Osteoblast (primary cell): ENCODE measurements at places on chromosomes 2 and 18. TPM values are rescaled to one million over a fixed set of nuclear protein-coding genes. Genes with fewer than 3 reads are reported as not detected.

Gene ACSL3
- 166 and 170 TPM in 2 replicates for total RNA-seq

Gene ADD2
- total RNA-seq = not detected in 2 replicates

- H3K27ac ChIP-seq = no peak overlapping the region
- DNase-seq = no peak
- H3K4me3 ChIP-seq = no peak overlapping the region
Observed at GRCh38 chr2:163407296-163407695, 328.5 kb downstream of the FIGN start.

DNA sequence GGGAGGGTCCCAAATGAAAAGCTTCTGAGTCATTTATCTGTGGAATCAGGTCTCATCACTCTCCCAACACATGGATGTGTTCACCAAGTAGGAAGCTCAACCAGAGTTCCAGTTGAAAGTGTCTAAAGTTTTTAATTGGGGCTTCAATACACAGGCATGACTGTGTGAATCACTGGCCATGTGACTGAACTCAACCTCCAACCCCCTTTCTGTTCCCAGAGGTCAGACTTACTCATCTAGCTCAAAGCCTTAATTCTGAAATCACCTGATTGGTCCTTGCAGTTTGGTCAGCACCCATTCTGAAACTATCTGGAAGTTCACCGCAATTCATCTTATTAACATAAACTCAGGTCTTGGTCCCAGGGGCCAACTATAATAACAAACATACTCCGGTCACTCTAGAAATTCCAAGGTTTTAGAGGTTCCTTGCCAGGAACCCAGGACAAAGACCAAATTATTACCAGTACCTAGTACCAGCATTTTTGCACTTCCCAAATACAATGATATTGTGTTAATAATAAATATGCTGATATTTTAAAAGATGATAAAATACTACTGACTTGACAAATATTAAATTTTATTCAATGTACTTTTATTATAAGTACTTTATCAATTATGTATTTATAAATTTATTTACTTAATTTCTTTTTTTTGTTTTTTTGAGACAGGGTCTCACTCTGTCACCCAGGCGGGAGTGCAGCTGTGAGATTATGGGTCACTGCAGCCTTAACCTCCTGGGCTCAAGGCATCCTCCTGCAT lies 10.7 kb upstream of the RBM45 start:
- H3K27ac ChIP-seq = no peak overlapping the region
- no peaks in the 10 kb centered on the region for H3K27me3 ChIP-seq
- no peaks in the 10 kb centered on the region for H3K36me3 ChIP-seq
- no peak for DNase-seq

DNA sequence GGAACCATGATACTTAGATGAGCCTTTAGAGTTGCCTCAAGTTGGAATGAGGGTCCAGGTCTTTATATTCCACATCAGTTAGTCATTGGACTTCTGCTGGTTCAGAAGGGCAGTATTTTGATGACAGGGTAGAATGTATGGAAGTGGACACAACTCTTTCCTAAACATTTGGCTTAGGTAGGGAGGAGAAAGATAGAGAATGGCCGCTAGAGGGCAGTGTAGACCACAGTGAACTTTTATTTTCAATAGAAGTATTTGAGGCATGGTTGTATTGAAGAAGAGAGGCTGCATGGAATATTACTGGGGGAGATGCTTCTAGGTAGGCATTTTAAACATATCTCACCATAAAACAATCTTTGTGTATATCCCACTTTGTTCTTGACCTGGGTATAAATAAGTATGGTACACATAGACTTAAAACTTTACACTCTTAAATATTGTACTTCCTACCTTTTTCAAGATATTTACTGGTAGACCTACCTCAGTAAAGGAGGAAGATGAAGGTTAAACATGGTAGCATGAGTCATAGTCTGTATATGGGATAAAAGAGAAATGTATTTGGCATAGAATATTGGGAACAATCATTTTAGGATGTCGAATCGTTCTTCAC lies 497.6 kb upstream of the FAM98A start:
- no peak overlapping the region for H3K27ac ChIP-seq
- H3K27me3 ChIP-seq = no peaks in the 10 kb centered on the region
- H3K4me3 ChIP-seq = no peak overlapping the region
- H3K4me1 ChIP-seq = no peaks in the 10 kb centered on the region
- no peak for DNase-seq

- peak; percentile 65 for DNase-seq
- no peaks in the 10 kb centered on the region for H3K27me3 ChIP-seq
- no peak overlapping the region for H3K27ac ChIP-seq
- H3K36me3 ChIP-seq = no peaks in the 10 kb centered on the region
- H3K4me1 ChIP-seq = peaks cover 2% of the 10 kb centered on the region
- H3K4me3 ChIP-seq = no peak overlapping the region
Observed at GRCh38 chr2:11160731-11161455, 5.6 kb downstream of the SLC66A3 start.

Gene CD207
- not detected in 2 replicates for total RNA-seq

DNA sequence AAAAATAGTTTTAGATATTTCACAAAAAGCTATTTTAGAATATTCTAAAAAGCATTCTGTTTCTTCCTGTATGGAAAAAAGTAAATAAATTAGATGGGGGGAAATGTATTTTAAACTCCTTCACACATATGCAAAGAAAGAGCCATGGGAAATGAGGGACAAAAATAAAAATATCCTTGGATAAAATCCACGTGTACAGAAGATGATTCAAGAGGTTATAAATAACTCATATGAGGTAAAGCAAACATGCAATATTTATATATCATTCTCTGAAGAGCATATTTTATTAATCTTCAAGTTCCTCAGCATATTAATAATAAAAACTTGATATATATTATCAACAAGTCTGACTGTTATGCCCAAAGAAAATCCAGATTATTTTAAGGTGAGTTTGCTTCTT lies 8.8 kb upstream of the GFPT1 start:
- no peak for DNase-seq
- no peak overlapping the region for H3K4me3 ChIP-seq
- H3K36me3 ChIP-seq = peaks cover 25% of the 10 kb centered on the region
- H3K4me1 ChIP-seq = peaks cover 4% of the 10 kb centered on the region

DNA sequence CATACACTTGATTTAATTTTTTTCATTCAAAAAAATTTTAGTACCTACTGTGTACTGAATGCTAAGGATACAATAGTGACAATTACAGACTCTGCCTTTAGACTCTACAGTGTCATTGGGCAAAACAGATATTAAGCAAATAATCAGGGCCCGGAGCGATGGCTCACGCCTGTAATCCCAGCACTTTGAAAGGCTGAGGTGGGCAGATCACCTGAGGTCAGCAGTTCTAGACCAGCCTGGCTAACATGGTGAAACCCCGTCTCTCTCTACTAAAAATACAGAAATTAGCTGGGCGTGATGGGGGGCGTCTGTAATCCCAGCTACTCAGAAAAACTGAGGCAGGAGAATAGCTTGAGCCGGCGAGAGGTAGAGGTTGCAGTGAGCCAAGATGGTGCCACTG lies 1.4 kb downstream of the UBXN2A start:
- H3K27me3 ChIP-seq = no peaks in the 10 kb centered on the region
- no peak for DNase-seq
- H3K36me3 ChIP-seq = no peaks in the 10 kb centered on the region
- H3K4me1 ChIP-seq = peaks cover 20% of the 10 kb centered on the region
- no peak overlapping the region for H3K4me3 ChIP-seq

GRCh38 chr2:229582151-229582550 lies 132.2 kb downstream of the DNER start:
- H3K4me1 ChIP-seq = no peaks in the 10 kb centered on the region
- H3K4me3 ChIP-seq = no peak overlapping the region
- no peak overlapping the region for H3K27ac ChIP-seq

Gene POLR1B
- 10.5 and 10.9 TPM in 2 replicates for total RNA-seq

DNA sequence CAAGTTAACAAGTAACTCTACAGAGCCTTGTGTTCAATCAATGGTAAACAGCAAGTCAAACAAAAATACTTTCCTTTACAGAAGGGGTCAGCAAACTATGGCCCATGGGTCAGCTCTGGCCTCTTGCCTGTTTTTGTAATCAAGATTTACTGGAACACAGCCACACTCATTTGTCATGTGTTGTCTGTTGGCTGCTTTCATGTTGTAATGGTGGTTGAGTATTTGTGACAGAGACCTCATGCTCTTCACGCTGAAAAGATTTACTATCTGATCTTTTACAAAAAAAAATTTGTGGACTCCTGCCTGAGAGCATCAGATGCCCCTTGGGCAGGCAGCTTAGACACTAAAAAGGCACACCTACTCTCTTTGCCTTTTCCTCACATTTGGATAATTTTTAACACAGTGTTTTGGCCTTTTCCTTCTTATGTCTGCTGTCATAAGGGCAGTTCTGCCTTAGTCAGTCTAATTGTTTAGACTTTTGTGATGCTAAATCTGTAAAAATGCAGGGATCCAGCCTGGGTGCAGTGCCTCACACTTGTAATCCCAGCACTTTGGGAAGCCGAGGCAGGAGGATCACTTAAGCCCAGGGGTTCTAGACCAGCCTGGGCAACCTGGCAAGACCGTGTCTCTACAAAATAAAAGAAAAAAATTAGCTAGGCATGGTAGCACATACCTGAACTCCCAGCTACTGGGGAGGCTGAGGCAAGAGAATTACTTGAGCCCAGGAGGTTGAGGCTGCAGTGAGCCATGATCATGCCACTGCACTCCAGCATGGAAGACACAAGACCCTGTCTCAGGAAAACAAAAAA lies 18.3 kb downstream of the IL1B start:
- H3K27me3 ChIP-seq = no peaks in the 10 kb centered on the region
- H3K4me1 ChIP-seq = peaks cover 14% of the 10 kb centered on the region
- DNase-seq = no peak
- H3K27ac ChIP-seq = no peak overlapping the region
- H3K36me3 ChIP-seq = no peaks in the 10 kb centered on the region

- no peaks in the 10 kb centered on the region for H3K4me1 ChIP-seq
- H3K27me3 ChIP-seq = no peaks in the 10 kb centered on the region
Observed at GRCh38 chr2:217803653-217803960, 199.2 kb downstream of the TNS1 start.

DNA sequence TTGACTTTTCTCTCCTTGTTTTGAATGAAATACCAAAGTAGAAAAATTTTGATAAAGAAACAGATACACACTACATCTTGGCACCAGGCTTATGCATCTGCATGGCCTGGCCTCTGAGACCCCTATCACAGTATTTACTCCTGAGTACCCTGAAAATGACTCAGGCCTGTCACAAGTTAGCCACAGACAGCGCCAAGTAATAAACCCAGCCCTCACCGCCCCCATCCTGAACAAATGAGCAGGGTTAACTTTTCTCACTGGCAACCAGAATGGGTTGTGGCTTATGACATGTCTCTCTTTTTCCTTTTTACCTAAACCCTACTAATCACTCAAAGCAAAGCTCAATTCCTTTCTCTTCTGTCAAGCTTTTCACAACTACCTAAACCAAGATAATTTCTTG lies 35.3 kb downstream of the SPRED2 start:
- H3K27ac ChIP-seq = peak overlapping the region; percentile 63
- no peaks in the 10 kb centered on the region for H3K27me3 ChIP-seq
- H3K36me3 ChIP-seq = no peaks in the 10 kb centered on the region
- peak; percentile 81 for DNase-seq

- H3K4me3 ChIP-seq = no peak overlapping the region
- H3K4me1 ChIP-seq = peaks cover 4% of the 10 kb centered on the region
- H3K27me3 ChIP-seq = no peaks in the 10 kb centered on the region
Observed at GRCh38 chr2:229419158-229419557, 148.1 kb upstream of the PID1 start.

DNA sequence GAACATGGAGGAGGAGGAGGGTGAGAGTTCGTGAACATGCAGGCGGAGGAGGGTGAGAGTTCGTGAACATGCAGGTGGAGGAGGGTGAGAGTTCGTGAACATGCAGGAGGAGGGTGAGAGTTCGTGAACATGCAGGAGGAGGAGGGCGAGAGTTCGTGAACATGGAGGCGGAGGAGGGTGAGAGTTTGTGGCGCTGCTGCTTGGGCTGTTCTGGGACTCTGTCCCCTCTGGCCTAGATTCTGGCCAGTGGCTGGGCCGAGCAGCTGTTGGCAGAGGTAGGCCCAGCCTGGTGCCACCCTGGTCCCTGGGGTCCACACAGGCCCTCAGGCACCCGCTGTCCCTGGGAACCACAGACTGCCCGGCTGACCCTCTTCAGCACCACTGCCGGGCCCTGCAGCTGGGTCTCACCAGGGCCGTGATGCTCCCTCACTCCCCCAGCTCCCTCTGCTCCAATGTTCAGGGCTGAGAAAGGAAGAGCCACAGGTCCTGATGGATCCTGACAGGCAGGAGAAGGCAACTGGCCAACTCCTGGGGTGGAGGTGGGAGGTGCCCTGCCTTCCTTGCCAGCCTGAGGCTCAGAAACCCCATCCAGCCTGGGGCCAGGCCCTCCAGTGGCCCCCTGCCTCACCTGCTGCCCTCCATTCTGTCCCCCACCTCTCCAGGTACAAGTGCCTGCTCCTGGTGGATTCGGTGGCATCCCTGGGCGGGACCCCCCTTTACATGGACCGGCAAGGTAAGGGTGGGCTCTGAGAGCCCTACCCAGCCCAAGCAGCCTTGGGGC lies 3.9 kb downstream of the AGXT start:
- no peaks in the 10 kb centered on the region for H3K4me1 ChIP-seq
- H3K27ac ChIP-seq = no peak overlapping the region
- no peak overlapping the region for H3K4me3 ChIP-seq

GRCh38 chr2:158651358-158652057 lies 143.6 kb upstream of the DAPL1 start:
- H3K27me3 ChIP-seq = no peaks in the 10 kb centered on the region
- peaks cover 7% of the 10 kb centered on the region for H3K36me3 ChIP-seq
- H3K4me3 ChIP-seq = no peak overlapping the region
- no peak overlapping the region for H3K27ac ChIP-seq

GRCh38 chr2:106983305-106983704 lies 97.3 kb upstream of the ST6GAL2 start:
- DNase-seq = no peak
- H3K36me3 ChIP-seq = no peaks in the 10 kb centered on the region
- H3K4me3 ChIP-seq = no peak overlapping the region
- H3K4me1 ChIP-seq = peaks cover 19% of the 10 kb centered on the region
- peaks cover 18% of the 10 kb centered on the region for H3K27me3 ChIP-seq
- H3K27ac ChIP-seq = peak overlapping the region; percentile 74

DNA sequence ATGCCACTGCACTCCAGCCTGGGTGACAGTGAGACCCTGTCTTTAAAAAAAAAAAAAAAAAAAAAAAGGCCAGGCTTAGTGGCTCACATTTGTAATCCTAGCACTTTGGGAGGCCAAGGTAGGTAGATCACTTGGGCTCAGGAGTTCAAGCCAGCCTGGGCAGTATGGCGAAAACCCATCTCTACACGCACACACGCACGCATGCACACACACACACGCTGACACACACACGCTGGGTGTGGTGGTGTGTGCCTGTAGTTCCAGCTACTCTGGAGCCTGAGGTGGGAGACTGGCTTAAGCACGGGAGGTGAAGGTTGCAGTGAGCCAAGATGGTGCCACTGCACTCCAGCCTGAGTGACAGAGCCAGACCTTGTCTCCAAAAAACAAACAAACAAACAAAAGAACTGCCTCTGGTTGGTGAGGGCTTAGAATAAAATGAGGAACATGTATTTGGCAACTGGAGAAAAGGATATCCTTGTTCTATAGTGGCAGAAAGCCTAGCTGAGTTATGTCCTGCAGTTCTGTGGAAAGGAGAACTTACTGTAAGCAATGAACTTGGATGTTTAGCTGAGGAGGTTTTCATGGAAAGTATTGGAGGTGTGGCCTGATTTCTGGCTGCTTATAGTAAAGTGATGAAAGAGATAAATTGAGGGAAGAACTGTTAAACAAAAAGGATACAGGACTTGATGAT lies 34.0 kb downstream of the HAT1 start:
- H3K36me3 ChIP-seq = peaks cover 2% of the 10 kb centered on the region
- peaks cover 32% of the 10 kb centered on the region for H3K4me1 ChIP-seq
- H3K4me3 ChIP-seq = no peak overlapping the region
- no peaks in the 10 kb centered on the region for H3K27me3 ChIP-seq
- H3K27ac ChIP-seq = no peak overlapping the region
- no peak for DNase-seq

- no peak overlapping the region for H3K27ac ChIP-seq
- H3K4me1 ChIP-seq = no peaks in the 10 kb centered on the region
Observed at GRCh38 chr18:77765468-77765867, 515.8 kb downstream of the GALR1 start.
